Esophagus mucosa (tissue), 1 donor: ENCODE measurements at places on chromosomes 5 and 9. TPM values are rescaled to one million over a fixed set of nuclear protein-coding genes. Genes with fewer than 3 reads are reported as not detected.

The SHISAL2B gene
- total RNA-seq: not detected

The ADAM19 gene
- 2.2 TPM for total RNA-seq

- no peak for ATAC-seq
These were observed 19.9 kb downstream of the CDC26 start for GRCh38 chr9:113255438-113255837.

DNA sequence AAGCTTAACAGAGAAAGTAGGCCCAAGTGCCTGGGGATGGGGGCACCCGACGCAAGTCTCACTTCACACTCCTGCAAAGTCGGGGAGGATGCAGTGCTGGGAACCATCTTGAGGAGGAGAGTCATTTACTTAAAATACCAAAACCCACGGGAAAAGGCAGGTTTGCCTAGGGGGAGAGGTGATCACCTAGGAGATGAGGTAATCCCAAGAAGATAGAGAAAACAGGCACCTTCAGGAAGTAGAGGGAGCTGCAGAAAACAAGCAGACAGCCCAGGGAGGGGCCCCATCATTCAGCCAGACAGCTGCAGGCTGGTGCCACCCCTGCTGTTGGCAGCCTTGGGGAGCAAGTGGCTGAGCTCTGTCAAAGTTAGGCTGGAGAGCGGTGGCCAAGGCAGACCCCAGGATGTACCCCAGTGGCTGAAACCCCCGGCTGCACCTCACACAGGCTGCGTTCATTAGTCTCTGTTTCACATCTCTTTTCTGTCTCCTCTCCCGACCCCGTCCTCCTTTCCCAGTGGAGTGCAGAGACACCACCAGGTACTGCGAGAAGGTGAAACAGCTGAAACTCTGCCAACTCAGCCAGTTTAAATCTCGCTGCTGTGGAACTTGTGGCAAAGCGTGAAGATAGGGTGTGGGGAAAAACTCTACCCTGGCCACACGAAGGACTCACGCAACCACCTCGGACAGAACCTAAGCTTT lies 124.9 kb downstream of the SAXO1 start:
- no peak for ATAC-seq

DNA sequence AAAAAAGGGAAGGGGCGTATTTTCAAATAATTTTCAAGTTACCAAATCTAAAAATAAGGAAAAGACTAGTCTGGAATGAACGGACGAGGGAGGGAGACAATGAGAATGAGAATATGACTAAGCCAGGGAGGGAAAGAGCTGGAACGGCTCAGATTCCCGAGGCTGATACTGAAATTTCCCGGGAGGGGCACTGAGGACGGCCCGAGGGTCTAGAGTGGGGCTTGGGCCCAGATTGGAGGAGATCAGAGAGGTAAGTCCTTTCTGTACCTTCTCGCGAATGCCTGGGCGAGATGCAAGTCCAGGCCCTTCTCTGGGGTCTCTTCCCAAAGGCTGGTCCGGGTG lies 3.4 kb upstream of the CCIN start:
- ATAC-seq: no peak

- no peak for ATAC-seq
These were observed 590 bp downstream of the PCDHA6 start for GRCh38 chr5:140828362-140828737.
